ENCODE measurements at places on chromosomes 1 and 21.

DNA sequence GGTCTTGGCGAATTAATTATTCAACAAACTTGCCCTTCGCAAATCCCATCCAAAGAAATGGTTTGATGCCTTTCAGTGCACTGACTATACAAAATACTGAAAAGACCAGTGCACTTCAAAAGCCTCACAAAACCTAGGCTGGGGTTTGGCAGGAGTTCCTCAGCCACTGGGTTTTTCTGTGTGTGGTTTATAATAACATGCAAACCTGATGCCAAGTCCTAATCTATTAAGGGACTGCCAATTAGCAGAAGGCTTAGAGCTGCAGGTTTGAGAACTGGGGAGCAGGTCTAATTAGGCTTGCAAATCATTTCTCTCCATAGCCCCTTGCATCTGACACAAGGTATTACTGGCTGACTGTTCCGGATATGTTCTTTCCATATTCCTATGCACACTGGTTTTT lies 27.7 kb downstream of the PLPP3 start:
- DNase-seq: no peak

GRCh38 chr21:42618707-42619102 lies 34.7 kb upstream of the PDE9A start:
- DNase-seq: no peak

DNA sequence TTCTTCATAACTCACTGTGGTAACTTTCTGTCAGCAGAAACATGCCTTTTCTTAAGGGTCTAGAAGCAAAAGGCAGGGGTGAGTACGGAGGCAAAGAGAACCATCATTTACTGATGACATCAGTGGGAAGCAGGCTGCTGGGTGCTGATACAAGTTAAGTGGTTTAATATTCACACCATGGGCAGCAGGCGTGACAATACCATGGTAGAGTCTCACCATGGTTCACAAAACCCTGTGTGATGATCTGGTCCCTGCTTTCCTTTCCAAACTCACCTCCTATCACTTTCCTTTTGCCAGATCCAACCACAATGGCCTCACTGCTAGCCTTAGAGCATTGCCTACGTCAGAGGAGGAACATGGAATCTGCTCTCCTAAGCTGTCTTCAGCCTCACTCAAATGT lies 8.7 kb downstream of the MAB21L3 start:
- DNase-seq: no peak

- no peak for DNase-seq
Measured at GRCh38 chr1:11355559-11356475, 82.8 kb downstream of the UBIAD1 start.

GRCh38 chr1:216997831-216998230 lies 274.6 kb upstream of the ESRRG start:
- DNase-seq: no peak

GRCh38 chr1:55257958-55258357 lies 42.8 kb upstream of the USP24 start:
- DNase-seq: no peak

GRCh38 chr1:197899037-197899436 lies 3.4 kb upstream of the C1orf53 start:
- no peak for DNase-seq

DNA sequence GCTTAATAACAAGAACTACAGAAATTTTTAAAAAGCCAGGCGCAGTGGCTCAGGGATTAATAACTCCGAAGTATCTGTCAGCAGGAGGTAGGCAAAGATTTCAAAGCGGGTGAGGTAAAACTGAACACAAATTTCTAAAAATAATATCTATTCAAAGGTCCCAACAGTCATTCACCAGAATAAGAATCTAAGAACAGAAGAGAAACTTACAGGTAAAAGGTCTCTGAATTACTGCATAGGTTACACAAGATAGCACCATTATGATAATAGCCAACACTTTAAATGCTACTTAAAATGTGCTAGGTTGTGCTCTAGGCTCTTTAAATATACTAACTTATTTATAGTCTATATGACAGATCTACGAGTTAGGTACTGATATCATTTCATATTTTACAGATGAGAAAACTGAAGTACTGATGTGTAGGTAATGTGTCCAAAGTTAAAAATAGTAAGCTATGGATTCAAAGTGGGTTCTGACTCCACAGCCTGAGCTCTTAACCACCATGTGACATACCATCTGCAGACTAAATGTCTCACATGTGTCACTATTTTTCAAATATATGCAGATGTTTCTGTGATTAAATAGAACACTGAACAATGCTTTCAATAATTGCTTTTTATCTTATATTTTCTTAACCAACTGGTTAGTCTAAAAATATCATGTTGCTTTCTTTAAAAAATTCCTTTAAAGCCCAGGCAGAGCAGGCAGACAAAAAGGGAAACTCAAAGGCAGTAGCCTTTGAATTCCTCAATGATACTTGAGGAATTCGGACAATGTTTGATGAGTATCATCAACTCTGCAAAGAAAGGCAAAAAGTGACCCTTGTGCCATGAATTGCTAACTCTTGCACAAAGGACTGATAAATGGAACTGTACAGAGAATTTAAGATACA lies 80.5 kb upstream of the TTC39A start:
- DNase-seq: no peak
